ENCODE measurements at places on chromosomes 5 and 9.

DNA sequence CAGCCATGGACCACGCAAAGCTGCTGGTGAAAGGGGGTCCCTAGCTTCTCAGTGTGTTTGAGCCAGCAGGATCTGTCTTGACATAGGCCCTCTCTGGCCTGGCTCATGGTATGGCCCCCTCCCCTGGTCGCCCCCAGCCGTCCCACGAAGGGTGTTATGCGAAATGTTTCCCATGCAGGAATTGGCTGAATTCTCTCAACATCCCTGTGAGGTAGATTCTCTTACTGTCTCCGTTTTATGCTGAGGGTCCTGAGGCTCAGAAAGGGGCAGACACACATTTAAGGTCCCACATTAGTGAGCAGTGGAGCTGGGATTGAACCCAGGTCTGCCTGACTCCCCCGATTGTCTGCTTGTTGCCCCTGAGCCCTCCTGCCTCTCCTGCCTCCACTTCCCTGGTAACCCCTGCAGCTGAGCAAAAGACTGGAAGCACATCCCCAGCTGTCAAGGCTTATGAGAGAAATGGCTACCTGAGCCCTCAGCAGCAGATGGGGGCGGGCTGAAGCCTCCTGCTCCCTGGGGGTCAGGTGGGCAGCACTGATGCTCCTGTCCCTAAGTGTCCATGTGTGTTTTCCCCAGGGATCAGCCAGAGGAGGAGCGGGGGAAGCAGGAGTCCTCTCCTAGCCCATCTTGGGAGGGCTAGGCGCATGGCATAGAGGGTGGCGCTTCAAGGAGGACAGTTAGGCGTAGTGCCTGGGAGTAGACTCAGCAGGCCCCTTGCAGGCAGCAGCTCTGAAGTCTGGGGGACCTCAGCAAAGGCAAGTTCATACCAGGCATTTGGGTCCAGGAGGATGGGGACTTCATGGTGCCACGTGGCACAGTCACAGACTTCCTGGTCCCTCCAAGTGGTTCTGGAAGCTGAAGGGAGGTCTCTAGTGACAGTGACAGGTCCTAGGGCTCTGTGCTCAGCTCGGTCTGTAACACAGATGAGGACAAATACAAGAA, 49.0 kb upstream of the GARNL3 start:
- no peak for DNase-seq

- DNase-seq, result no peak
These were observed 68.8 kb upstream of the FCN2 start for GRCh38 chr9:134811673-134812342.

GRCh38 chr5:129653057-129653375, 94.9 kb upstream of the MINAR2 start:
- no peak for DNase-seq

- no peak for DNase-seq
These were observed 29.1 kb upstream of the IRX2 start for GRCh38 chr5:2780421-2781171.

DNA sequence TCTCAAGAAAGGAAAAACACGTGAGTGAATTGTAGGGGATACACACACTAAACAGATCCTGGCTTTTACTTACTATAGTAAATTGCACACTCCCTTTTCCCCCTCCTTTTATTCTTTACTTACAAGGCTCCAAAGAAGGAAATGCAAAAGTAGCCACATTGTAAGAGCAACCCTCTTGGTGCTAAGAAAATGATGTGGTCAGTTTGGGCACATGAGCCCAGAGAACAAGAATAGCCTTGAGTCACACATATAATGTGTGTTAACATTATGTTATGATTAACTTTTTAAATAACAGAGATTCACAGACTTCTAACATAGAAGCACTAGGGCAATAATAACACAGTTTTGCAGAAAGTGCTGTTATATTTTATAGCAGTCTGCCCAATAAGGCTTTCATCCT, 48.5 kb downstream of the PCSK5 start:
- no peak for DNase-seq

DNA sequence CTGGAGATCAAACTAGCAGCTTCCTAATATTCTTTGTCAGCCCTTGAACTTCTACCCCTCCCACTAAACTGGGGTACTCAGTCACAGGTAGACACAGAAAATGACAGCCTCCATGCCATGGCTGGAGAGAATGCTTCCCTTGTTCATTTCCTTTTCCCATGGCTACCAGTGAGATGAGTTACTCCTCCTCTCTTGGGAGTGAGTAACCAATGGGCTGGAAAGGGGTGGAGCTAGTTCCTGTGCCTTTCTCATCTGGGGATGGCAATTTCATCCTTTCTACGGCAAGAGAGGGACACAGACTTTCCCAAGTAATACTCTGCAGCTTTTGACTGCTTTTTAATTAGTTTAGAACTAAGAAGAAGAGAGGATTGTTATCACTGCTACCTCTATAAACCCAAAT, 1045.6 kb upstream of the WWC1 start:
- no peak for DNase-seq

- no peak for DNase-seq
These were observed 109.8 kb upstream of the MVB12B start for GRCh38 chr9:126216826-126217225.

DNA sequence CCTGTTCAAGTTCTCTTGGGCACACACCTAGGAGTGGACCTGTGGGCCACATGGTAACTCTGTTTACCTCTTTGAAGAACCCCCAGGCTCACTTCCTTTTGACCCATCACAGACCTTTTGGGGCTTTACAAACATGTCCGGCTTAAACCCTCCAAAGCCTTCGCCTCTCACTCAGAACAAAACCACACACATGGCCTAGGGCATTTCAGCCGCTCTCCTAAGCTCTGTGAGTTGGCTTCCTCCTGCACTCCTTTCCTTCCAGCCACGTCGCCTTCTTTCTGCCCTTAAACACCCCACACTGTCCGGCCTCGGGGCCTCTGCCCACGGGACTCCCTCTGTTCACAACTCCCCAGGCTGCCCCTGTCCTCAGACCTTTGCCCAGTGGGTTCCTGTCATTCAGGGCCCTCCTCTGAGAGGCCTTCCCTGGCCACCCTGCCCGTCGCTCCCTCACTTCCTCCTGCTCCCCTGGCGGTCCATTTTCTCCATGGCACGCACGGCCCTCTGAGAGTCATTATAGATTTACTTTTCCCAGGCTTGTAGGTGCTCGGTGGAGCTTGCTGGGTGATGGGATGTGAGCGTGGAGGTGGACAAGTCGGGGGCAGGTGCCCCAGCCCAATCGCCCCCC, 1.9 kb downstream of the DOK3 start:
- DNase-seq, result no peak

DNA sequence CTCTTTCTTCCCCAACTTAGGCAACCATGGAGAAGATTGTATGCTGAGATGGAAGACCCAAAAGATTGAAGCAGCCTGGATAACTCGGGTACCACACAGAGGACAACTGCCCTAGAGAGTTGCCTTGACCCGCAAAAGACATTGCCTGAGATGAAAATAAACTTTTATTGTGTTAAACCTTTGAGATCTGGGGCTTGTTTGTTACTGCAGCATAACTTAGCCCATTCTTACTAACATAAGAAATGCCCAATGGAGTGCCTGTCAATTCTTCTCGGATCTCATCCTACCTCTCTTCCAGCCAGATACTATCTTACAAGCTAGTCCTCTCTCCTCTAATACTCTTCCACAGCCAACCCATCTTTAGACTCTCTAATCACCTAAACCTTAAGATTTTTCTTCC, 76.8 kb downstream of the GCNT4 start:
- no peak for DNase-seq

- DNase-seq, result no peak
These were observed 208.4 kb upstream of the TBCA start for GRCh38 chr5:77984587-77984986.

- DNase-seq, result no peak
These were observed 470.5 kb downstream of the PLK2 start for GRCh38 chr5:57989378-57989777.

DNA sequence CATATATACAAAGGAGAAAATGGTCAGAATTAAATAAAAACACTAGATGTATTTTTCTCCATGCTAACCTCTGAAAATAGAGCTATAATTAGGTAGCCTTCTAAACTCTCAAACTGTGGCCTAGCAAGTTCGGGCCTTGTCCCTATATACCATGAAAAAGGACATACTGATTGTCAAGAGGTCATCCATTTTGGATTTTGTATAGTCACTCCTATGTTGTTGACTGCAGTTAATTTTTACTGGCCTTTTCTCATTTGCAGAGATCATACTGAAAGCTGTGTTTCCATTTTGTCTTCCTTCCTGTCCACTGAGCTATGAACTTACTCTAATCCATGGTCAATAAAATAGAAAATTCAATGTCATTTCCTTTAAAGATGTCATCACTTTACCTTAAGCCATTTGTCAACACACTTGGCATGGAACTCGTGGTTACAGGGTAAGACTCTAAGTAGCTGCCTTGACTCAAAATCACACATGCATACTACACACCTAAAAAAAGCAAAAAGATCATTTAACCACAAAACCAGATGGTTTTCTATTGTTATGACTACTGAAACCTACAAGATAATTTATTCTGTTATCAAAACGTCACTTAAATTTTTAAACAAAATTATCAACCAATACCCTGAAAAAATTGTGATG, 58.0 kb downstream of the RNF38 start:
- DNase-seq, result no peak

DNA sequence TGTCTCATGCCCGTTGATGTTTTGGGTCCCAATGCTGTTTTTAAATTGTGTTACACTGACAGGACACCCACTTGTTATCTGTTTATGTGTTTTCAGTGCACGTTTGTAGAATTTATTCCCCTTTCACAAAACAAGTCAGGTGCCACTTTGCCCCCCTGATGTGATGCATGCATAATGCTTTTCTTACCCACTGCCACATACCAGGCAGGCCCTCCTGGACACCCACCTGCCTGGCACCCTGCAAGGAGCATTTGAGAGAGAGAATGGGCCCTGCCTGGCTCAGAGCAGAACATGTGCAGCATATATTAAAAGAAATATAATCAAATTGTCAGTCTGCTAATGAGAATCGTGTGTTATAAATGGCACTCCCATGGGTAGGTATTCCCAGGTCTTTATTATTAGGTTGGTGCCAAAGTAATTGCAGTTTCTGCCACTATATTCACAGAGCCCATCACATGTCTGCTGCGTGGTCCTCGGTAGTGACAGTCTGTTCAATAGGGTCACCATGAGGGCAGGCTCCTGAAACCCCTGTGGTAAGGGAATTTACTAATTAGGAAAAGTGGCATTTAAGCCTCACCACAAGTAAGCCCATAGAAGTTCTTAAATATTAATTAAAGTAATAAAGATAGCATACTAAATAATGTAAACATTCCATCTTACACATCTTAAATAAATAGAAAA, 52.2 kb upstream of the CKMT2 start:
- DNase-seq, result no peak

DNA sequence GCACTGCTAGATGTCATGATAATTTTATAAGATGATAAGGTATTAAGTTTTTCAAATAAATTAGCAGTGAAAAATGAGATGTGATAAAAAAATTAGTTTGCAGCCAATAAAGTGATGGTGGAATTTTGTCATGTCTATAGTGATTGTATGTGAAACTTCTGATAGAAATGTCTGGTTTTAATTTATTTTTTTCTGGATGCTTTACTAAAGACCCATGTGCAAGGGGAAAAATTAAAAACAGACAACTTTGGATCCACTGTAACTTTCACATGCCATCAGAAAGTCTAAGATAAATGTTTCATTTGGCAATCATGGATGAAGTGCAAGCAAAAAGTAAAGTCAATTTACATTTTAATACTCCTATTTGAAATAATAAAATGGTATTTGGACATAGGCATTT, 4.4 kb upstream of the NDUFS4 start:
- no peak for DNase-seq

Measured in stimulated activated CD4-positive, alpha-beta T cell treated with anti-CD3 and anti-CD28 coated beads, Interleukin-2, amount 100 ng/mL, for 48 hours (primary cell).